ENCODE measurements at places on chromosomes 11 and 22. TPM values are rescaled to one million over a fixed set of nuclear protein-coding genes. Genes with fewer than 3 reads are reported as not detected.

The MS4A1 gene
- not detected for total RNA-seq

The PNPLA5 gene
- total RNA-seq: not detected

The OR8D4 gene
- not detected for total RNA-seq

The UEVLD gene
- 17.2 TPM for total RNA-seq

The LTBP3 gene
- total RNA-seq: 46.2 TPM

The RBMXL2 gene
- not detected for total RNA-seq

The PEX26 gene
- 46.8 TPM for total RNA-seq

The SELENOH gene
- total RNA-seq: 114 TPM

The SPDYC gene
- total RNA-seq: not detected

The TAGLN gene
- 2.3 TPM for total RNA-seq

The LARGE2 gene
- total RNA-seq: 0.54 TPM

Measured in activated CD8-positive, alpha-beta memory T cell treated with anti-CD3 and anti-CD28 coated beads, Interleukin-2, amount 10 ng/mL, durations not matched to agents 7 days and 5 days (primary cell).